Effector memory CD4-positive, alpha-beta T cell (primary cell): ENCODE measurements at places on chromosomes 6 and 20.

DNA sequence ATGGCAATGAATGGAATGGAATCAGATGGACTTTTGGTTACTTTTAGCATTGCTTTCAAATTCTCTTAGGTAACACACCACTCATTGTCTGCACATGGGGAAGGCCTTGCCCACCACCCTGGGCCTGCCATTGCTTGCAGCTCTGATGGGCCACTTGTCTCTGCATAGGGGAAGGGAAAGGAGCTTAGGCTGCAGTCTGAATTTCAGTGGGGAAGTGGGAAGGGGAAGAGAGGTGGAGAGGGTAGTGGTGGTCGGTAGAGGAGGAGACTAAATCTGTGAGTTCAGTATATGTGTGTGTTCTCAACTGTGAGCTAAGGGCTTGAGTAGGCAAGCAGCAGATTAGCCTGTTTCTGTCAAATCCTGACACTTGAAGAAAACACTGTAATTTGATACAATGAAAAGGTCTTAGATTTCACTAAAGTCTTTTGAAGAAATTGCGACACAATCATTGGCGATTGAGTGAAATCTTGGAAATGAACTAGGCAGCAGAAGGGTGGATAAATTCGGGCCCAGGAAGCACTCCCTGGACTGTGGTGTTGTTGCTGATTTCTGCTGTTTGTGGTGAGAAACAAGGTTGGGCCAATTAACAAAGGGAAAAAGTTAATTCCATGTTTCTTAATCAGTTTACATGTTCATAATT is 80.6 kb downstream of the OTOR start:
- DNase-seq, result no peak

DNA sequence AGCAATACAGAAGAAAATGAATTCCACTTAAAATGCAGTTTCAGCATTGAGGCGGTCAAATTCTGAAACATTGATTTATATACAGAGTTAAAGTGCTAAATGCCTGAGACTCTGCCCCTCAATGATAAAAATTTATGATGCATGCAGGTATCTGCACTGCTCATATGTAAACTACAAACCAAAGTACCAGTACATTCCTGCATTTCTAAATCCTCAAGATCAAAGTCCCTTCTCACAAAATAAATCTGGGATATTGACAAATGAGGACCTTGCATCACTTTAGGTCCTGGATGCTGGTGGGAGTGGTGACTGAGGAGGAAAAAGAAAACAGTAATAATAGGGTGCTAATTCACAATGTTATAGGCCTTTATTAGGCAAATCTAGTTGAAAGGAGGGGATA is 101.9 kb downstream of the FIG4 start:
- DNase-seq, result no peak

- DNase-seq, result no peak
These were observed 149.7 kb downstream of the TFAP2C start for GRCh38 chr20:56778765-56779195.

GRCh38 chr6:163950159-163950558 is 535.6 kb downstream of the QKI start:
- no peak for DNase-seq

GRCh38 chr20:51275826-51276225 is 252.9 kb upstream of the KCNG1 start:
- no peak for DNase-seq

GRCh38 chr6:35757456-35758123 is 18.8 kb upstream of the CLPSL2 start:
- DNase-seq, result no peak

DNA sequence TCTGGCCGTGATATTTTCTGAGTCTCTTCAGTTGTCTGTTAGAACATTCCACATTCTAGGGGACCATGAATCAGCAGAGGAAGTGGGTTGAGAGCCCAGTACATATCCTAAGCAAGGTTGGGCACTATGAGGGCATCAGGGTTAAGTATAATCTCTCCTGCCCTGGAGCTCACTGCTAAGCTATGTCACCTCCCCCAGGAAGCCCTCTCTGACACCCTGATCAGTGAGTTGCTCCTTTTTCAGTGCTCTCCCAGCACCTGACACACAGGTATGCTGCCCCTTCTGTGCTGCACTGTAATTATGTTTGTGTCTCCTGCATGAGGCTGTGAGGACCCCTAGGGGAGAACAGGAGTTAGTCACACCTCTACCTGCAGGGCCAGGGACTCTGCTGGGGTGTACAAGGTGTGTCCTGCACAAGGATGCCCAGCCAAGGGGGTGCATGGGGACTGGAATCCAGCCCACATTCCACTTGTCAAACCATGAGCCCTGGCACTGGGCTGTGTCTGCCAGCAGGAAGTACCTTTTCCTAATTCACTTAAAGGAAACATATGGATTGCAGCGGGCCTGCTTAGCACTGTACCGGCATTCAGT is 3.9 kb downstream of the RAB44 start:
- DNase-seq, result no peak

- DNase-seq, result no peak
These were observed 158.2 kb upstream of the MCHR2 start for GRCh38 chr6:100152201-100152600.

DNA sequence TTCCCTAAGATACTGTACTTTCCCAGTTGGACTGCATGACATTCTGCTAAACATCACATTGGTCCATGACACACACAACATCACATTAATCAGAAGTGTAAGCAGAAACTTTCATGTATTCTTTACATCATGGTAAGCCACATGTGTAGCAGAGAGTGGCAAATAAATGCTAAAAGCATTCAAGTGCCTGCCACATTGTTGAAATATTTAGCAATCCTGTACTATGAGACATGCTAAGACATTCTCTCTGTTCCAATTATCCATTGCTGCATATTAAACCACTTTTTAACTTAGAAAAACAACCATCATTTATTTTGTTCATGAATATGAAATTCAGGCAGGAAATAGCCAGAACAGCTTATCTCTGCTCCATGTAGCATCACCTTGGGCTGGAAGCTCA is 207.7 kb upstream of the GJE1 start:
- DNase-seq, result no peak

GRCh38 chr20:37421060-37421905 is 75.3 kb downstream of the SRC start:
- no peak for DNase-seq

GRCh38 chr6:87756858-87757257 is 54.8 kb upstream of the AKIRIN2 start:
- no peak for DNase-seq

- DNase-seq, result no peak
These were observed 148.7 kb downstream of the SOX4 start for GRCh38 chr6:21742238-21742660.

GRCh38 chr20:33070111-33071053 is 9.1 kb upstream of the BPIFB4 start:
- no peak for DNase-seq

- DNase-seq, result no peak
These were observed 91.9 kb downstream of the SLC24A3 start for GRCh38 chr20:19304389-19304788.

DNA sequence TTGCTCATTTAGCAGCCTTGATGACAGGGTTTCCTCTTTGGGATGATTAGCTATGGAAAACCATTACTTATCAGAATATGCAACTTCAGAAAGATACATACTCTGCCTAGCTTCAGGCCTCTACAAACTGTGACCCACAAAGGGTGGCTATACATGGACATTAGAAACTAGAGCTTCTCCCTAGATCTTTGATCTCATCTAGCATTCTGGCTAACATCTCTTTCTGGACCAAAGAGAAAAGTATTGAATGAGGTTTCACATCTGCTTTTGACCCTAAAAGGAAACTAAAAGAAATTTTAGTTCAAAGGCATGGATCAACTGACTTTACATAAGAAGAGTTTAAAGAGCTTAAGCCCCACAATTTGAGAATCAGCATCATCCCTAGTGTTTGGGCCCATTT is 12.4 kb upstream of the HMGN3 start:
- DNase-seq, result no peak

GRCh38 chr6:80210618-80211017 is 104.1 kb downstream of the BCKDHB start:
- no peak for DNase-seq

DNA sequence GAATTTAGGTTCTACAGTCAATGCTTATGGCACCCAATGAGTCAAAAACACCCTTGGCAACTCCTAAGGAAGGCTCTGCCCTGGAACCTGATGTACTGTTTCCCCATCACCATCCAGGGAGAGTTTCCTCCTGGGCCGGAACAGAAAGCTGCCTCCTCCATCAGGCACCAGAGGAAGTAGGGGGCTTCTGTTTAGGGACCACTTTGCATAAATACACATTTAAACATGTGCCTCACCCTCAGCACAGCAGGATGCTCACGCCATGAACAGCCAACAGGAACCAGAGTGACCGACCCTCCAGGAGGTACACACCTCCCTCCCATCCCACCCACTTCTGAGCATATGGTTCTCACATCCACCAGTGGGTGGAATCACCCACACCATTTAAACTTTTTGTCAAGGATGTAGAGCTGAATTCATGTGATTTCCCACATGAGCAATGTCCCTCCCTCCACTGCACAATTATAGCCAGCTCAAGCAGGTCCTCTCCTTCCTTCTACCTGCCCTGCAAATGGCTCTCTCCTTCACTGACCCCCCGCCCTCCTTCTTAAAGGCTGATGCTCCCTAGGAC is 14.8 kb downstream of the DDRGK1 start:
- DNase-seq, result no peak

DNA sequence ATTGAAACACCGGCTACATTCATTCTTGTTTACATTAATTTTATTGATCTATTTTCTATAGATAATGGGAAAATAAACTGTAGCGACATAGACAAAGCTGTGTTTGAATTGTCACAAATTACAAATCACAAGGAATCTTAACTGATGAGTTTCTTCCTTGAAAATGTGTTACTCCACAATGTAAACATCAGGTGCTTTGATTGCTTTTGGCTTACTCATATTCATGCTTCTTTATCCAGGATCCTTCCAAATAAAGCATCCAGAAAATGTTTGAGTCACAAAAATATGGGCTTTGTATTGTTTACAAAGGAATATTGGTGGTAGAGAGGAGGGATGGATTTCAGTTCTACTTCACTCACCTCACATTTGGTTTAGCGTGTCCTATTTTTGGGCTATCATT is 64.0 kb downstream of the BMP2 start:
- DNase-seq, result no peak

GRCh38 chr6:16278048-16278724 is 39.8 kb downstream of the GMPR start:
- DNase-seq, result no peak

DNA sequence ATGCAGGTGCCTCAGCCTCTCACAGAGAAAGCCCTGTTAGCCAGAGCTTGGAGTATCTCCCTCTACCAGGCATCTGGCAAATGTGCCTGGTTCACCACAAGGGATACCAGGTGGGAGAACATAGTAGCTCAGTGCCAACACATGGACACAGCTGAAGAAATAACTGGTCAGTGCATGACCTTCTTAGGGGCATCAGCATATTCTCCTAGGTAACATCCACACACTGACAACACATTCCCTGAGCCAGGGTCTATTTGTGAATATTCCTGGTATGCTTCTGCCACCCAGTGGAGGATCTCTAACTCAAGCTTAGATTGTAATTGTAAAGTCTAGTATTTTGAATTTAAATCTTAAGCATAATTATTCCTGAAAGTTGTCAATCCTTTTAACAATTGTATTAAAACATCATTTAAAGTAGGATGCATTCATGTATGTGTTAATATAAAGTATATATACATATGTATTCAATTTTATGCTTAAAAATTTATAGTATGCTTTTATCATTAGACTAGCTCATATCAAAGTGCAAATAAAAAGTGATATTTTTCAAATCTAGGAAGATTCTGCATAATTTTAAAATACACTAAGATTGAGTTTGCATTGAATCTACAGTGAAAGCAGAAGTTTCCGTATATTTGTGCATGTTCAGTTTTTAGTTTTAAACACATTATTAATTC is 45.3 kb upstream of the COL21A1 start:
- DNase-seq, result no peak

DNA sequence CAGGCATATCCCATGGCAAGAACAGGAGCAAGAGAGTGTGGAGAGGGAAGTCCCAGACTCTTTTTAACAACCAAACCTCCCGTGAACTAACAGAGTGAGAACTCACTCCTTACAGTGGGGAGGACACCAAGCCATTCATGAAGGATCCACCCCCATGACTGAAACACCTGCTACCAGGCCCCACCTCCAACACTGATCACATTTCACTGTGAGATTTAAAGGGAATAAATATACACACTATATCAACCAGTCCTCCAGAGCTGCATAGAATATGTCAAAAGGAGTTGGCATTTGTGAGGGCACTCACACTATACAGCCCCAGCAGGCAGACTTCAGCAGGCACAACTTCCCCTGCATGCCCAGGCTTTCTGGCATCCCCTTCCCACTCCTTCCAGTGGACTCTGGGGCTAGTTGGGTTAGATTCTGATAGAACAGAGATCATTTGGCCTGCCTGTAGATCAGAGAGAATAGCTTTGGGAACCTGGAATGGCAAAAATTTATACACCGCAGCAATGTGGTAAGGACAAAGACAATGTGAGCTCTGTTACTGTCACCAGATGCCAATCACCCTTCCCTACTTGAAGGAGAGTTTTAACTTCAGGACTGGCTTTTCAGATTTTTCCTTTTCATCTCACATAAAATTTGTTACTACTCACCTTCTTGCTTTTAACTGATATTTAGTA is 25.2 kb upstream of the TENT5A start:
- no peak for DNase-seq

GRCh38 chr6:84926189-84927155 is 162.1 kb upstream of the TBX18 start:
- no peak for DNase-seq

- DNase-seq, result no peak
These were observed 28.0 kb upstream of the TOP1 start for GRCh38 chr20:41000628-41001027.

GRCh38 chr6:140414966-140415620 is 1040.6 kb upstream of the CITED2 start:
- DNase-seq, result no peak
